ENCODE measurements at places on chromosomes 12 and 14. TPM values are rescaled to one million over a fixed set of nuclear protein-coding genes. Genes with fewer than 3 reads are reported as not detected.

The TSPAN8 gene
- total RNA-seq, result 1.1 TPM

The ST8SIA1 gene
- total RNA-seq, result 11.4 TPM

GRCh38 chr14:49962621-49963020 lies 69.7 kb downstream of the ARF6 start:
- H3K27me3 ChIP-seq, result no peaks in the 10 kb centered on the region
- H3K4me1 ChIP-seq, result no peaks in the 10 kb centered on the region
- no peak overlapping the region for H3K27ac ChIP-seq
- H3K36me3 ChIP-seq, result no peaks in the 10 kb centered on the region
- no peak overlapping the region for H3K4me3 ChIP-seq

- peak overlapping the region; percentile 44 for H3K27ac ChIP-seq
- peaks cover 68% of the 10 kb centered on the region for H3K4me1 ChIP-seq
- H3K36me3 ChIP-seq, result no peaks in the 10 kb centered on the region
- no peak for DNase-seq
These were observed 5.1 kb downstream of the PAPLN start for GRCh38 chr14:73242357-73242901.

GRCh38 chr12:1811948-1812291 lies 8.4 kb upstream of the LRTM2 start:
- H3K27ac ChIP-seq, result peak overlapping the region; percentile 50
- no peaks in the 10 kb centered on the region for H3K36me3 ChIP-seq
- DNase-seq, result no peak
- no peak overlapping the region for H3K4me3 ChIP-seq
- H3K4me1 ChIP-seq, result no peaks in the 10 kb centered on the region
- peaks cover 5% of the 10 kb centered on the region for H3K27me3 ChIP-seq

DNA sequence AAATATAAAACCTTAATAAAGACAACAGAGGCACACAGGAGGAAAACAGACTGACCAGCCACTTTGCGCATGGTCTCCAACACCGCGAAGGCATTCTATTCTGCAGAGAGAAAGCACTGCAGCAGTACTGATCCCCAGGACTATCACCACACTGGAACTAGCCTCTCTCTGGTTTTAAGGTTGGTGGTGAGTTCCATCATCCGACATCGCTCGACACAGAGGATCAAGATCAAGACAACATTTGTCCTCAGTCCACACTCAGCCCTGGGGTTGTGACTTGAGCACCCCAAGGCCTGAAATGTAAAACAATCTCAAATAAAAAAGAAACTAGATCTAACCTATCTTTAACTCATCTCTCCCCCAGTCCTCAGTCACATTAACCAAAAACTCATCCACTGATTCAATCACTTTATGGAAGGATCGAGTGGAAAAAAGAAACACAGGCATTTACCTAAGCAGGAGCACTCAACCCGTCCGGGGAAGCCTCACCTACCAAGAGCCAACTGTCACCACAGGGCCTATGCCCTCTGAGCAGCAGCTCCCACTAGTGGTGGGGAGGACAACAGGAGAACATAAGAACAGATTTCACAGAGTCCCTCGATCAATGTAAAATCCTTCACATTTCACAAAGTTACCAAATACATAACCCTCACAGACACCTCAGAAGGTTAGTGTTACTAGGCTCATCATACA lies 17.7 kb downstream of the STXBP6 start:
- H3K36me3 ChIP-seq, result no peaks in the 10 kb centered on the region
- no peak overlapping the region for H3K27ac ChIP-seq
- H3K4me1 ChIP-seq, result peaks cover 7% of the 10 kb centered on the region
- DNase-seq, result no peak
- H3K27me3 ChIP-seq, result no peaks in the 10 kb centered on the region

All from esophagus muscularis mucosa (tissue), 4 donors.